Epithelial cell of proximal tubule (primary cell): ENCODE measurements at places on chromosomes 11 and 22. TPM values are rescaled to one million over a fixed set of nuclear protein-coding genes. Genes with fewer than 3 reads are reported as not detected.

DNA sequence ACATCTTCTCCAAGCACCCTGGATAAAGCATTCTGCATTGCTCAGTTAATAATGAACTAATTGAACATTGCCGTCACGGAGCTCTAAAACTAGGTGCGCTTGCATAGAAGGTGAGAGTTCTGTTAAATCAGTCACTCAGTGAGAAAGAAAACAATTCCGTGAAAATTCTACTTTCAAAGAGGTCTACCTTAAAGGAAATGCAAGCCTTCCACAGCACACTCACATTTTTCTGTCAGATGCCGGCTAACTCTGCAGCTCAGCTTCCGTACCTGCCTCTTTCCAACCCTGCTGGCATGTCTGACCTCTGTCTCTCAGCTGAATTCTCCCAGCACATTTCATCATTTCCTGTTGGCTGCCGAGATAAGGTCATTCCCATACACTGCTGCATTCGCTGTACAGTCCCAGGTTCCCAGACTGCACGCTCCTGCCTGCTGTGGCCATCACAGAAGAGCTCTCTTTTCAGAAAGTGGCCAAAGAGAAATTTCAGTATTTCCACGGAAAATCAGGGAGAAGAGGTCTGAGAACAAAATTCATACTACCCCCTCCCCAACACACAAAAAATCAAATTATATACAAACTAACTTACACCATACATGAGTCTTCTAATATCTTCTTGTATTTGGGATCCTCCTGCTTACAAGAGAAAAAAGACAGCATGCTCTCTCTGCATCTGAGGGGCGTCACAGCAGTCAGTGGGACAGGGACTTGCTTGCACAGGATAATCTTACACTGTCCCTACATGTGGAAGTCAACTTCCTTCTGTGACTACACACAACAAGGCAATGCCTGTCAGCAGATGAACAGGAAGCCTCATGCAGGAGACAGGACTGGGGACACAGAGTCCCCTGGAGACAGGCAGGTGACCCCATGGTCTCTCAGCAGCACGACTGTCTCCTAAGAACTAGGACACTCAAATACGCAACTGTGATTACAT, 55.1 kb downstream of the PACSIN2 start:
- peak; percentile 83 for DNase-seq

DNA sequence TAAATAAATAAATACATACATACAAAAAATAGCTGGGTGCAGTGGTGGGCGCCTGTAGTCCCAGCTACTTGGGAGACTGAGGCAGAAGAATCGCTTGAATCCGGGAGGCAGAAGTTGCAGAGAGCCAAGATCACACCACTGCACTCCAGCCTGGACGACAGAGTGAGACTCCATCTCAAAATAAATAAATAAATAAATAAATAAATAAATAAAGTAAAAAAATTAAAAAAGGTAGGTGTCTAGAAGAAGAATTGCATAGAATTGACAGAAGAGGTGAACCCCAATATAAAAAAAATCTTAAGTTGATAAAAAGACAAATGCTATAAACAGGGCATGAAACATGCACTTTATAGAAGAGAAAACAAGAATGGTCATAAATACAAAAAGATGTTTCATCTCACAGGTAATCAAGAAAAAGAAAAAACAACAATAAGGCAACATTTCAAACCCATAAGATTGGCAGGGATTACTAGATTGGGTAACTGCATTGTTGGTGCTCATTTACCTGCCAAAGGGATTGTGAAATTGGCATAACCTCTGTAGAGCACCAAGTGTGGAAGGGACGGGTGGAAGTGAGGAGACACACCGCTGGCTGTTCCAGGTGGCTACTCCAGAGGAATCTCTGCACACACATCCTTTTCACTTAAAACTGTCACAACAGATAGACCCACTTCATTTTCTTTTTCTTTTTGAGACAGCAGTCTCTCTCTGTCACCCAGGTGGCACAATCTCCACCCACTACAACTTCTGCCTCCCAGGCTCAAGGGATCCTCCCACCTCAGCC, 44.7 kb downstream of the NF2 start:
- no peak for DNase-seq

GRCh38 chr11:43998308-43998707, 49.5 kb upstream of the ACCSL start:
- no peak for DNase-seq

DNA sequence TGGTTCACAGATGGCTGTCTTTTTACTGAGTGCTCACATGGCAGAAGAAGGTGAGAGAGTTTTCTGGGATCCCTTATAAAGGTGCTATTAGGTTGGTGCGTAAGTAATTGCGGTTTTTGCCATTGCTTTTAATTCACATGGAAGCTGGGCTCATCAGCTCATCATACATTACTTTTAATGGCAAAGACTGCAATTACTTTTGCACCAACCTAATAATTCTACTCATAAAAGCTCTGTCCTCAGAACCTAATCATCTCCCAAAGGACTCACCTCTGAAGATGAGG, 23.0 kb downstream of the RCN1 start:
- no peak for DNase-seq

GRCh38 chr11:27394781-27395228, 31.8 kb upstream of the CCDC34 start:
- DNase-seq = no peak

DNA sequence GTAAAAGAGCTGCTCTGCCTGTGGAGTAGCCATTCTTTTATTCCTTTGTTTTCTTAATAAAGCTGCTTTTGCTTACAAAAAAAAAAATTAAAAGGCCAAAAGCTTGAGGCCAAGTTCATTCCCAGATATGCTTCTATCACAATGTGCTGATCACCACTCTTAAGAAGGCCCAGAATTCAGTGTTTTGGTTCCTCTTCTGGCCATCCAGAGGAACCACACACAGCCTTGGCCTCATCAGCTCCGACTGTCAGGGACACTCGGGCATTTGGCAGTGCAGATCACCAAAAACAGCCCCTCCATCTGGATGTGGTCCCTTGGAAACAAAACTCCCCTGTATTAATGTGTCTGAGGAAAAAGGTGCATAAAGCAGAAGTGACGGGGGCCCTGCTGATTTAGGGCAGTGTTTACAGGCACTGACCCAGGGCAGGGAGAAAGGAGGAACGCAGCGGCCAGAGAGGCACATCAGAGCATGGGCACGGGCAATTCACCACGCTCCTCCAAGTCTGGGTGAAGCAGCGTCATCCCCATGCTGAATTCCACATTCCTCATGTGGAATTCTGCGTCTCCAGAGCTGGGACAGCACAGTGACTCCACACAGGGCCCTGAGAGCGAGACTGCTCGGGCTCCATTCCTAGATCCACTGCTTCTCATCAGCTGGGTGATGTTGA, 17.7 kb downstream of the POLDIP3 start:
- DNase-seq = no peak

GRCh38 chr11:68311160-68312116, 953 bp upstream of the LRP5 start:
- DNase-seq = no peak

GRCh38 chr11:34788642-34789041, 127.5 kb downstream of the APIP start:
- DNase-seq = no peak

- no peak for DNase-seq
Measured at GRCh38 chr11:27022659-27023251, 17.9 kb upstream of the BBOX1 start.

Gene RFPL3
- total RNA-seq = not detected in 2 replicates

Gene TBC1D10A
- 15.5 and 22.9 TPM in 2 replicates for total RNA-seq

Gene DDI1
- total RNA-seq = not detected in 2 replicates

Gene POU2AF2
- not detected in 2 replicates for total RNA-seq
